Left forelimb (tissue), 1 donor: ENCODE measurements at places on chromosomes 7 and 10.

GRCh38 chr10:98332623-98333269 lies 64.8 kb upstream of the LOXL4 start:
- DNase-seq: no peak

DNA sequence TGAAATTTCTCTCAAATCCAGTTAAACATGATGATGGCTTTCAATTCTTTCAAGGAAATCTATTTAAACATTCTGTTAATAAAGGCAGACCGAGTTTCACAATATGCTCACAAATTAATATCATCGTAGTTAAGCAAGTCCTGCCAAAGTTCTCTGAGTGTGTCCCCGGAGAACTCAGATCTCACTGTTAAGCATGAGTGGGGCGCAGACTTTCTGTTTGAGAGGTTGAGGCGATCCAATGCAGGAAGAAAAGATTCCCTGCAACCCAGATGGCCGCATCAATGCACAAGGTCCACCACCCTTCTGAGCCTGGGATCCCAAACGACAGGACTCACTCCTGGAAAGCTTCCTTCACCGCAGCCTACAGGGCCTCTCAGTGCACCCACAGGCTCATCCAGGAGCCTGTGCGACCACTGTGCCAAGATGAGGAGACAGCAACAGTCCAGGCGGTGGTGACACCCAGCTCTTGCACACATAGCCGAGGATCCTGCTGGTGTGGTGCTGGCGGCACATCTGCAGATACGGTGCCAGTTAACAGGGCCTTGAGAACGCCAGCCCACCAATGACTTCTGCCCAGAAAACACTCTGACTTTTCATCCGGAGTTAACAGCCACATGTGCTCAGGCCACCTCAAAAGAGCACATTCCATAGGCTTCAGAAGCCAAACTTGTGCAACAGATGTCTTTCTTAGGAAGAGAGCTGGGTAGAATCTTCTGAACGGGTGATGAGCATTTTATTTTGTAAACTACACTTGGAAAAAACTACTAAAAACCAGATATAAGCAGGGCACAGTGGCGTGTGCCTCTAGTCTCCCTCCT lies 102.1 kb downstream of the ZRANB1 start:
- DNase-seq: no peak

GRCh38 chr7:148503900-148504487 lies 86.6 kb upstream of the C7orf33 start:
- DNase-seq: no peak

DNA sequence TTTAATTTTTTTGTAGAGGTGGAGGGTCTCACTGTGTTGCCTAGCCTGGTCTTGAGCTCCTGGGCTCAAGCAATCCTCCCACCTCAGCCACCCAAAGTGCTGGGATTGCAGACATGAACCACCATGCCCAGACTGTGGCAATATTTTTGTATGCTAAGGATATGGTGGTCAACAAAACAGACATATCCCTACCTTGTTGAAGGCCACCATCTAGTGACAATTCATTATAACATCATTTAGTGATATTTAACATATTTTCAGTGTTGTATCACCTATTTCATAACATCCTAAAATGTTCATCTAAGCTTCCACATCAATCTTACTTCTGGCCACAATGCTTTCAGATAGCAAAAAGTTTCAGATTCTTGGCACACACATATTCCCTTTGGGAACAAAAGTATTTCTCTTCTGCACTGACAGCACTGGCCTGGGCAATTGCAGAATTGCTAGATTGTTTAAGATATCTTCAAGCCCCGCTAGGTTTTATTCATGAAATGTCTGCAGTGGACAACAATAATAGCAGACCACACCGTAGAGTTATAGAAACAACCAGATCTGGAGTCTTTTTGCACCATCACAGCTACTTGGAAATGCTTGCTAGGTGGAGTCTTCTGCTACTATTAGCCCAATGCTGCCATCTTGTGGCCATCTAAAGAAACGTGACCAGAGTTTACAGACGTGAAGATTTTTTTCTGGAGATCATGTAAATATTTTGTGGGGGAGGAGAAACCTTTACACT lies 58.4 kb downstream of the DNAJC12 start:
- DNase-seq: no peak

DNA sequence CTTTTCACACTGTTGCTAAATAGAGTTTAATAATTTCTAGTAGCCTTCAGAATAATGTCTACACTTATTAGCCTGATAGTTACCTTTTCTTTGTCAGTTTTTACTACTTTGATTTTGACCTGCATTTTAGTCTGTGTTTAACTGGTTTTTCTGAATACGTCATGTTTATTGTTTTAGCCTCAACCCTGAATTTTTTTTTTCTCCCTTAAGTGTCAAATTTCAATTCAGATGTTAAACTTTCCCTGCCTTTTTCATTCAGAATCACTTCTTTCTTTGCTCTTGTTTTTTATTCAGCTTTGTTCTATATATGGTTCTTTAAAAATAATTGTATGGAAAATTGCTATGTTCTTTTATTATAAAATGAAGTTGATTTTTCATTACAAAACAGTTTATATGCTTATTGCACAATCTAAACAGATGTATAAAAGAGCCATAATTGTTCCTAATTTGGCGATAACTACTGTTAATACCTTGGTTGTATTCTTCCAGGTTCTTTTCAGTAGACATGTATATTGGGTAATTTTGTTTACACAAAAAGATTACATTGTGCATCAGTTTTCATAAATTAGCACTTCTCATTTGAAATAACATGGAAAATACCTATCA lies 159.7 kb downstream of the ADK start:
- no peak for DNase-seq

DNA sequence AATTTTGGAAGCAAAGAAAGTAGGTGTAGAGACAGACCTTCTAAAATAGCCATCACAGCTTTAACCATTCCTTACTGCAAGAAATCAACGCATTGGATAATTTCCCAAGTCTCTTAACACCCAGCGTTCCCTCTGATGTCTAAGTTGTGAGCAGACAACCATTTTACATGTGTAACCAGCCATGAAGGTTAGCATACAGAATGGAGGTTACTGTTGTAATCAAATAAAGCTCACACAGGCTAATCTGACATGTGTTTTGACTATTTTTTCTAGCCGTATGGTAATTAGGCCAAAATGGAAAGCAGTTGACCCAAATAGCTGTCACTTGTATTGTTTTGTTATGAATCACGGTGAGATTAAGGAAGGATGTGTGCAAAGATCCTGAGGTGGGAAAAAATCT lies 336.4 kb downstream of the RNLS start:
- no peak for DNase-seq

DNA sequence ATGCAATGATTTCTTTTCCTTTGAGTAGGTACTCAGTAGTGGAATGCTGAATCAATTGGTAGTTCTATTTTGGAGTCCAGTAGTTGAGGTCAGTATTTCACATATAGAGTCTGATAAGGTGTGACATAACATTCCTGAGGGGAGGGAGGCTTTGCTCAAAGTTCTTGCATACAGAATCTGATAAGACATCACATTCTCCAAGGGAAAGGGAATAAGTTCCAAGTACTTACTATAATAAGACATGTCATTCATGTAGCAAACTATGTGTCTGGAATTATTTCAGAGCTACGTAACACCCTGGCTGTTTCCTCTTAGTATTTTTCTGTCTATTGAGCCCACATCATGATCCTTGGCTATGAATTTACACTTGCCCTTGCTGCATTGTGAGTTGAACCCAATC lies 74.3 kb upstream of the POM121L12 start:
- DNase-seq: no peak

DNA sequence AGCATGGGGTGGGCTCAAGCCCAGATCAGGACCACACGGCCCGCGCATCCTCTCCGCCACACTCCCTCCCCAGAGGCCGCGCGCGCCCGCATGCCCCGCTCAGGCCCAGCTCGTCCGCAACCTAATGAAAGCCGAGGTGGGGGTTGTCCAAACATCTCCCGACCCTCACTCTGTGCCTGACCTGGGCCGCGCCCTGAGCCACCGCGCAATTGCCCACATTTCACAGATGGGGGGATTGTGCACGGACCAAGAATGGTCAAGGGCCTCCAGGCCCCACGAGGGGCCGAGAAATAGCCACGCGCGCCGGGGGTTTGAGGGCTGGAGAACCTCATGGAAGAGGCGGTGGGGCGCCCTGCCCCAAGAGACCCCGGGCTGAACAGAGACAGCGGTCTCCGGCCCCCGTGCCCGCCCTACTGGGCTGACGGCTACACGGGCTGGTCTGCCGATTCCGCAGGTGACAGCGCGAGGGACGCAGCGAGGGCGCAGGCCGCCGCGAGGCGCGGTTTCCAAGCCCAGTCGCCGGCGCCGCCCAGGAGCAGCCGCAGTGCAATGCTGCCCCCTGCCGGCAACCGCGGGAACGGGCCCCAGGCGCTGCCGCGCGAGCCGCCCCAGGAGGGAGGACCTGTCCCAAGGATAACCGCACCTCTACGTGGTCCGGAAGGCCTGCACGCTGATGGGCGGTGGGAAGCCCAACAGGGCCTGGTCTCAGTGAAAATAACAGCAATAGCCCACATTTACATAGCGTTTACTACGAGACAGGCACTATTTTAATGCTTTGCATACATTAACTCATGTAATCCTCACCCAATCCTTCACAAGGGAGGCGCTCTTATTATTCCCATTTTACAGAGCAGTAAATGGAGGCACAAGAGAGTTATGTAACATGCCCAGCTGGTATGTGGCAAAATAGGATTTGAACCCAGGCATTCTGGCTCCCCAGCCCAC lies 10.5 kb upstream of the GRID1 start:
- DNase-seq: peak; percentile 89

GRCh38 chr7:22127835-22128527 lies 182.3 kb upstream of the CDCA7L start:
- no peak for DNase-seq

- DNase-seq: no peak
These were observed 16.8 kb downstream of the GIMAP5 start for GRCh38 chr7:150753826-150754603.

GRCh38 chr10:18666810-18667209 lies 7.6 kb downstream of the ARL5B start:
- no peak for DNase-seq

DNA sequence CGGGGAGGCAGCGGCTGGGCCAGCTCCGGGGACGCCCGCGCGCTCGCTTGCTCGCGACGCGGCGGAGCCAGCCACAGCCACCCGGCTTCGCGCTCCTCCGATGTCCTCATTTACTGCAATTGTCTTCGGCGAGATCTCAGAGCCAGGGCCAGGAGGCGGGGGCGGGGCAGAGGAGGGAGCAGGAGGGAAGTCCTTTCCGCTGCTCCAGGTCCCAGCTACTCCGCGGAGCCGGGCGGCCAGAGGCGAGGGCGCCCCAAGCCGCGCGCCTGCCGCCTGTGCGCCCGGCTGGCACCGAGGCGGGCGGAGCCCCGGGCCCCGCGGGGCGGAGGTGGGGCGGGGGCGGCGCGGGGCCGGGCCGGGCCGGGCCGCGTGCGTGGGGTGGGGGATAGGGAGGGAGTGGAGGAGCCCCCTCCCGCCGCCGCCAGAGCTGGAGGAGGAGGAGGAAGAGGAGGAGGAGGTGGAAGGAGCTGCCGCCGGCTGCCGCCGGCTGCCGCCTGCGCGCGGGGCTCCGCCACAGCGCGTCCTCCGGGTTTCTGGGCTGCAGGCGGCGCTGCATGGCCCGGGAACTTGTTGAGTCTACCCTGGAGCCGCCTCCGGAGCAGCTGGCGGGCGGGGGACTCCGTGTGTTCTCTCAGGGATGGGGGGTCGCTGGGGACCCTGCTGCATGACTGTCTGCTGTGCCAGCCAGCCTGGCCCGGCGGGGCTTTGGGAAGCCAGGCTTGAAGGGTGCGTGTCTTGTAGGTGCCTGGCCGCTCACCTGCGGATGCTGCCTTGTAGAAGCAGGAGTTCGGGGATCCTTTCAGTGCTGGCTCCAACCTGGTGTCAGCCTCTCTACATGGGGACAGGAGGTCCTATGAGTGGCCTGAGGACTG lies at the start of gene INSYN2A:
Gene INSYN2A (minus strand): TSS at position 310 of the 872 bp plus-strand sequence. CDS start 20,196 bp downstream, outside the sequence.
- peak; percentile 78 for DNase-seq

- no peak for DNase-seq
These were observed 41.7 kb downstream of the DENND11 start for GRCh38 chr7:141660259-141660658.

DNA sequence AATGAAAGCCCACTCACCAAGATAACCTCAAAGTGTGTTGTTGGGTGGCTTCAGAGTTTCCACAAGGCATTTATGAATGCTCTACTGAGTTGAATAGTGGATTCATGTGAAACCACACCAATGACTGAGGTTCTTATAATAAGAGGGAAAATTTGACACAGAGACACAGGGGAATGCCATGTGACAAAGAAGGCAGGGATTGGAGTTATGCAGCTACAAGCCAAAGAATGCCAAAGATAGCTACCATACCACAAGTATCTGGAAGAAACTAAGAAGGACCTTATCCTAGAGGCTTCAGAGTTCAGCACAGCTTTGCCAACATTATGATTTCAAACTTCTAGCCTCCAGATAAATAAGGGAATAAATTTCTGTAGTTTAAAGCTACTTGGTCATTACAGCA lies 68.0 kb upstream of the PCDH15 start:
- DNase-seq: no peak

- DNase-seq: no peak
These were observed 14.0 kb downstream of the MKLN1 start for GRCh38 chr7:131341690-131342089.

GRCh38 chr10:27355918-27356573 lies 115.4 kb upstream of the ACBD5 start:
- no peak for DNase-seq

- no peak for DNase-seq
These were observed 26.9 kb downstream of the LYZL1 start for GRCh38 chr10:29315814-29316213.

DNA sequence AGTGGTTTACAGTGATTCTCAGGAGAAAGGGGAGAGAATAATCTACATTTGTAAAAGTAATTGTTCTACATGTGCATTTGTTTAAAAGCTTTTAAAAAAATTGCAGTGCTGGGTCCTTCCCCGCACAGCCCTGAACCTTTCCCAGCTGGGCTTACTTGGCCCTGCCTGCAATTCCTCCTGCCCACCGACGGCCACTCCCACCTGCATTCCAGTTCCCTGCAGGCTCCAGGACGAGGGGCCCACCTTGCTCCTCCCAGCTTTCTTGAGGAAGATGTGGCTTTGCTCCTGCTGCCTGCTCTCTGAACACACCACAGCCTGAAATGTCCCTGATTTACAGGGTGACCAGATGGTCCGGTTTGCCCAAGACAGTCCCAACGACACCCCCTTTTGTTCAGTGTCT lies 222.7 kb downstream of the PRPF18 start:
- no peak for DNase-seq

GRCh38 chr10:31932838-31933237 lies 4.2 kb upstream of the ARHGAP12 start:
- DNase-seq: no peak

DNA sequence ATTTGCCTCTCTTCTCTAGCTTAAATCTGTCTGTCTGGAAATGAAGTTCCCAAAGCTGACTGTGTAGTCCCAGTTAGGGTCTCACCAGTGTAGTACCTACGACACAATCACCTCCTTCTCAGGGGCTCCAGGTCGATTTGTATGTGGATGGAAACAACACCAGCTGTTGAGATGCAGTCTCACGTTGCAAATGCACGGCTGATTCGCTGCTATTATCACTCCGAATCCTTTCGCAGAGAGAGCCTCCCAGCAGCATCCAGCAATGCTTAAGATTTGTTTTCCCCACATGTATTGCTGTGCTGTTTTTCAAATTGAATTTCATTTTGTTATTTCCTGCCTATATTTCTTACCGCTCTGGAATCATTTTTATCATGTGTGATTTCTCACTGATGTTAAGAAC lies 16.3 kb downstream of the VSTM4 start:
- DNase-seq: peak; percentile 38

GRCh38 chr7:15862016-15862780 lies 175.7 kb upstream of the MEOX2 start:
- no peak for DNase-seq

- DNase-seq: no peak
These were observed 158.1 kb upstream of the KMT2E start for GRCh38 chr7:104855861-104856260.
